ENCODE measurements at places on chromosomes 5 and 9. TPM values are rescaled to one million over a fixed set of nuclear protein-coding genes. Genes with fewer than 3 reads are reported as not detected.

GRCh38 chr9:3732077-3733038 lies 206.6 kb upstream of the RFX3 start:
- DNase-seq: no peak

DNA sequence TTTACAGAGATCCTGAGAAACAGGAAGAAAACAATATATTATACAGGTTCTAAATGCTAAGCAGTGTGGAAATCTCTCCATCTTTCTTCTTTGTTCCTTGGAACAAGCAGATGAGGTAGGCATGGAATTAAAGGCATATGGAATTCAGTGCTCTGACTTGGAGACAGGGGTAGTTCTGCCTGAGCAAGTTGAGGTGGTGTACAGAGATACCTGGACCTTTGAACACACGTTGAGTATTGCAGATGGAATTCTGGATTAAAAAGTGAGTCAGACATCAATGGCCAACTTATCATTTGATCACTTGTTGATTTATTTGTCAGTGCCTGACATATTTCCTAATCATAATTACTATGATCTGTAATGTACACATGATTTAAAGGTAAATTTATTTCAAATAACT lies 293.9 kb upstream of the IRX4 start:
- DNase-seq: no peak

Gene FAM78A
- 47.3 TPM for total RNA-seq

DNA sequence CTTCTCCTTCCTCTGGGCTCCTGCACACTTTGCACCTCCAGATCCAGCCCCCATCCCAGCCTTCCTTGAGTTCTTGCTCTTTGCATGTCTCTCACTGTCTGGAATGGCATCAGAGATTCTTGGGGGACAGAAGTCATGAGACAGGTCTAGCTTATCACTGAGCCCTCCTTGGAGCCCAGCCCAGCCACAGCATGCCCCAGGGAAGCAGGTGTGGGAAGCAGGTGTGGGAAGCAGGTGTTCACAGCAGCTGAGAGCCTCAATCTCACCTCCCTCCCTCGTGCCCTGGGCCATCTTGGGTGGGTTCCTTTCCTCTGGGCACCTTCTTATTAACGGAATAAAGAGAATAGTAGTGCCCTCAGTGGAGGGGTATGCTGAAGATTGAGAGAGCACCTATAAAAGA lies 27.2 kb downstream of the SLC6A7 start:
- DNase-seq: no peak

- no peak for DNase-seq
Measured at GRCh38 chr9:104911032-104911607, 16.8 kb downstream of the ABCA1 start.

DNA sequence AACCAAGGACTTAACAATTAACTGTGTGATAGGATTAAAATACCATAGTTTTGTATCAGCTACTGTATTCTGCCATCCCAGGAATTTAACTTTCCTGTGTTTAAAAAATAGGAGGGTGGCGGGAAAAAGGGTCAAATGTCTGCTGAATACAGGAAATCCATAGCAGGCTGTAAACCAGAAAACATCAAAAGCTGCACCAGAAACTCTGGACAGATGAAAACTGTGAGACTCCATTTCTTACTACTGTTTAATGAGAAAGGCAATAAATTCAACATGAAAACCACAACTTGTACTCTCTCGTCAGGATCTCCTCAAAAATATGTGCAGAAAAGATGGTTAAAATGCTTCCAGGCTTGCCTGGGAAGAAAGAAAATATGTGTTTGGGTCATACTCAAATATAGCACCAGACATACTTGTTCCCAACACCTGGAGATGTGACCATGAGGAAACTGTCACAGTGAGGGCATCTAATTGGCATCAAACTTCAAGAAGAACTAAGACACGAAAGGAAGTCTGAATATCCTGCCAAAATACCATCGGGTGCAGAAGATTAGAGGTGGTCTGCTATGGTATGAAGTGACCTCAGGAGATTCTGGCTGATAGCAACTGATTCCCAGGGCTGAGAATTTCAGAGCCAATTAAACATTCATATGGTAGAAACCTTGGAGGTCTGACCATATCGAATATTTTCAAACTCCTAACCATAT lies 164.7 kb upstream of the TARS1 start:
- no peak for DNase-seq

Gene PCDHGA7
- total RNA-seq: 5.8 TPM

Gene PCDHGB3
- total RNA-seq: 6.3 TPM

Gene CXCL14
- total RNA-seq: 0.49 TPM

Gene PCDHB15
- total RNA-seq: 2.8 TPM

DNA sequence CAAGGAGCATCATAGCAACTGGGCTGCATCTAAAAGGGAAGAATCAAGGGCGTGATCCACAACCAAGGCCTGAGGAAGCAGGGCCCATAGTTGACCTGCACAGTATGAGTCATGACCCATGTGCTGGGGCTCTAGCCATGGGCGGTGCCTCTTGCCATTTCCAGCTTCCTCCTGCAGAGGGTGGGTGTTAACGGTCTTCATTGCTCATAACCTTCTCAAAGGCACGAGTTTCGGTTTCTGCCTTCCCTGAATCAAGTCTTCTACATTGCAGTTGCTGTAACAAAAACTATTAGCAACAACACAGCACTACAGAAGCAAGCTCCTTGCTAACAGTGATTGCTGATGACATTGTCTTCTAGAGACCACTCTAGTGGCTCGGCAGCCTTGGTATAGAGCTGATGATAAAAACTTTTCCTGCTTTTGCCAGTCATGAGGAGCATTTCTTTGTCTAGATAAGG lies 66.9 kb downstream of the CTSL start:
- DNase-seq: peak; percentile 62

Gene CXXC5
- total RNA-seq: 56.9 TPM

Gene FREM1
- 3.0 TPM for total RNA-seq

Gene SLCO6A1
- total RNA-seq: not detected

Gene DEPDC1B
- 0.30 TPM for total RNA-seq

- peak; percentile 88 for DNase-seq
Measured at GRCh38 chr5:142655339-142656267, 30.3 kb downstream of the FGF1 start.

DNA sequence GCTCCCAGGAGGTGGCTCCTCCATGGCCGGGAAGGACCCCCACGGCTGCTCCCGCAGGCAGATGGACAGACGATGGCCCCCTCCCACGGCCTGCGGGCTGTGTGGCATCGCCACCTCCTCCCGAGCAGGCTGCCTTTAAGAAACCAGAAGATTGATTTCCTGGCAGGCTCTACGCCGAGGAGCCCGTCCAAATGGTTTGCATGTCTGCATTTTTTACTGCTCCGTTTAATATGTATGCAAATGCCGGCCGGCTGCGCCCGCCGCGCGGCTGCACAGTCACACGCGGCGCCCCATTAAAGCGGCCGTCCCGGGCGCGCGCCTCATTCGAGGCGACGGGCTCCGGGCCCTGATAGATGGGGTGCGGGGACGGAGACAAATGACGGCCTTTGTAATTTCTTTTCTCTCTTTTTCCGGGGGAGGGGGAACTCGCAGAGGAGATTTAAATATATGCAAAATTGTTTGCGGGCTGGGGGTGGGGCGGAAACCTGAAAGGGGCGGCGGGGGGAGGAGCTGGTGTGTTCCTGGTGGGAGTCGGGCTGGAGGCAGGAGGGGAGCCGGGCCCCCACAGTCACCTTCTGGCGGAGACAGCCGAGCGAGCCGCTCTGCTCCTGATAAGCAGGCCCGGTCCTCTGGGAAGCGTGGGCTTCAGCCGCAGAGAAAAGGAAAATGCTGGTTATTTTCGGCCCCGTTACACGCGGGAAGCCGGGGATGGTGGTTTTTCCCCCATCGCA lies 158.7 kb upstream of the IER5L start:
- DNase-seq: no peak

Gene TSLP
- total RNA-seq: 5.3 TPM

DNA sequence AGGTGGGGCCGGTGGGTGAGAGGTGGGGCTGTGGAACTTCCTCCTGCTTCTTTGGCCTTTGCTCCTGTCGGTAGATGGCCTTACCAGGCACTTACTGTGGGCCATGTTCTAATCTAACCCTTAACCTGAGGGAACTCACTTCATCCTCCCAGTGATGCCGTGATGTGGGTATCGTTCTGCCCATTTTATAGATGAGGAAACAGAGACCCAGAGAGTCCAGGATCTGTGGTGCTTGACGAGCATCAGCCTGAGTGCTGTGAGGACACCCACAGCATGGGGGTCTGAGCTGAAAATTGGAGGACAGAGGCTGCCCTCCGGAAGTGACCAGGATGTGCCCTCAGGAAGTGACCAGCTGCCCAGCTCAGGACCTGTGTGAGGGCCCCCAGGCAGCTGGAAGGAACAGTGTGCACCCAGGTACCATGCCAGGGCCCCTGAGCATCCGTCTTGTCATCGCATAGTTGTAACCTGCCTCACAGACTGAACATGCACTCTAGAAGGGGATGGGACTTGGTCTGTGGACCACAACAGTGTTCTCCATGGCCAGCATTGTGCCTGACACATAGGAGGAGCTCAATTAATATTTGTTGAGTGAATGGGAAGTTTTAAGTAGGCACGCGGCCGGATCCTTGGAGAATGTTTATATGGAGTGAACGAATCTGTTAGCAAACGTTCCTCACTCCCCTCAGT lies 8.5 kb downstream of the NEK6 start:
- DNase-seq: no peak

GRCh38 chr5:54224103-54224826 lies 86.1 kb downstream of the ARL15 start:
- no peak for DNase-seq

- no peak for DNase-seq
Measured at GRCh38 chr5:74519161-74519571, 121.4 kb downstream of the ENC1 start.

Gene UBAC1
- total RNA-seq: 108 TPM

DNA sequence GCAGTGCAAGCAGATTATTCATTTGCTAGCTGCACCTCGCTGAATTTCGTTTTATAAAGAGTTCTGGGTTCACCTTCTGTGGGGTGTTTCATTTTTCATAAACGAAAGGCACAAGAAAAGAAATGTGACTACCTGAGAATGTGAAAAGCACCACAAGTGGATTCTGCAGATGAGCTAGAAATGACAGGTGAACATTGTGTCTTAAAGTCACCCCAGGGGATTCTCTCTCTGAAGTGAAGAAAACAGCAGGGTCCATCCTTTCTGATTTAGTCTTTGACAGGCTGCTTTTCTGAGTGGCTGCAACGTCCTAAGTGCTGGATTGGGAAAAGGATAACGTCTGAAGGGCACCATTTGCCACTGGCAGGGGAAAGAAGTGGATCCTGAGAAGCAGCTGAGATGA lies 469.3 kb downstream of the SPATA31D1 start:
- DNase-seq: no peak

DNA sequence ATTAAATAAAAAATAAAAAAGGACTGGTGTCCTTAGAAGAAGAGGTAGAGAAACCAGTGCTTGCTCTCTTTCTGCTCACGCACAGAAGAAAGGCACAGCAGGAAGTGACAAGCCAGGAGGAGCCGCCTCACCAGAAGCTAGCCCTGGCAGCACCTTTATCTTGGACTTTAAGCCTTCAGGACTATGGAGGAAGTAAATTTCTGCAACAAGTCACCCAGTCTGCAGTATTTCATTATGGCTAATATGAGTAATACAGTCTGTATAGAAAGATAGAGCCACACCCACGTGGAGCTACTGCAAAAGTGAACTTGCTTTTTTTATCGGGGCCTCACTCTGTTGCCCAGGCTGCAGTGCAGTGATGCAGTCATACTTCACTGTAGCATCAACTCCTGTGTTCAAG lies 68.4 kb downstream of the PDZD2 start:
- DNase-seq: no peak

Gene EDIL3
- 3.5 TPM for total RNA-seq
